ENCODE measurements at places on chromosomes 3 and 15.

GRCh38 chr3:177441276-177441812 is 244.1 kb upstream of the TBL1XR1 start:
- no peak for DNase-seq

DNA sequence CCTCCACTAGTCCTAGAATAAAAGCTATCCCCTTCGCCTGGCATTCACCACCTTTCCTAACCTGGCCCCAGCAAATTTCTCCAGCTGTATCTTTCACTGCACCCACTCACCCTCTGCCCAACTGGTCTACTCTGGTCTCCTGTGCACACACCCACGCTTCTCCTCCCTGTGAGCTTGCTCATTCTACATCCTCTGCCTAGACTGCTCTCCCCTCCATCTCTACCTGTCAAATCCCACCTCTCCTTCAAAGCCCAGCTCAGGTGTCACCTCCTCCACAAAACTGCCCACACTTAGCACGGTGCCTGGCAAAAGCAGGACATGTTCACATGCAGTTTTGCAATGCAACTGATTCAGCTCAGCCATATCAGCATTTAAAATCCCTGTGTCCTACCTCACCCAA is 45.8 kb upstream of the NTRK3 start:
- no peak for DNase-seq

DNA sequence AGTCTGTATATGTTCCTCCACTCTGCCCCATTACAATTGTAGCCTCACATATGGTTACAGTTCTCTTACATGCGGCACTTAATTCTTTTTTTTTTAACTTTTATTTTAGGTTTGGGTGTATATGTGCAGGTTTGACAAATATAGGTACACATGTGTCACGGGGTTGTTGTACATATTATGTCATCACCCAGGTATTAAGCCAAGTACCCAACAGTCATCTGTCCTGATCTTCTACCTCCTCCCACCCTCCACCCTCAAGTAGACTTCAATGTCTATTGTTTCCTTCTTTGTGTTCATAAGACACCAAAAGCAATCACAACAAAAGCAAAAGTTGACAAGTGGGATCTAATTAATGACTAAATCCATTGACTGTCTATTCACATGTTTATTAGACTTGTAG is 144.6 kb upstream of the TP63 start:
- DNase-seq, result no peak

DNA sequence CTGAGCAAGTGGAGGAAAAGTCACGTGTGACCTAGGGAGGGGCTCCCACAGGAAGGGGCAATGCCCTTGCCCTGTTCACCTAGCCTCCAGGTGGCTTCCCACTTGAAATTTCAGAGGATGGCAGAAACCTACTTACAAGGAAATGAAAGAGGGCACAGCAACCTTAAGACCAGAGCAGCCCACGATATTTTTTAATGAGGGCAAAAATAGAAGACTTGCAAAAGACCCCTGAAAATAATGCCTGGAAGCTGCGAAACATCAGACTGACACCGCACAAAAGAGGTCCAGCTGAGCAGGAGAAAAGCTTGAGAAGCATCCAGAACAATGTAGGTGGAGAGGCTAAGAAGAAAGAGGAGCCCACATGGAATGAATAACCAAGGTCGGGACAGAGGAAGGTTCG is 66.1 kb downstream of the KLF15 start:
- no peak for DNase-seq

DNA sequence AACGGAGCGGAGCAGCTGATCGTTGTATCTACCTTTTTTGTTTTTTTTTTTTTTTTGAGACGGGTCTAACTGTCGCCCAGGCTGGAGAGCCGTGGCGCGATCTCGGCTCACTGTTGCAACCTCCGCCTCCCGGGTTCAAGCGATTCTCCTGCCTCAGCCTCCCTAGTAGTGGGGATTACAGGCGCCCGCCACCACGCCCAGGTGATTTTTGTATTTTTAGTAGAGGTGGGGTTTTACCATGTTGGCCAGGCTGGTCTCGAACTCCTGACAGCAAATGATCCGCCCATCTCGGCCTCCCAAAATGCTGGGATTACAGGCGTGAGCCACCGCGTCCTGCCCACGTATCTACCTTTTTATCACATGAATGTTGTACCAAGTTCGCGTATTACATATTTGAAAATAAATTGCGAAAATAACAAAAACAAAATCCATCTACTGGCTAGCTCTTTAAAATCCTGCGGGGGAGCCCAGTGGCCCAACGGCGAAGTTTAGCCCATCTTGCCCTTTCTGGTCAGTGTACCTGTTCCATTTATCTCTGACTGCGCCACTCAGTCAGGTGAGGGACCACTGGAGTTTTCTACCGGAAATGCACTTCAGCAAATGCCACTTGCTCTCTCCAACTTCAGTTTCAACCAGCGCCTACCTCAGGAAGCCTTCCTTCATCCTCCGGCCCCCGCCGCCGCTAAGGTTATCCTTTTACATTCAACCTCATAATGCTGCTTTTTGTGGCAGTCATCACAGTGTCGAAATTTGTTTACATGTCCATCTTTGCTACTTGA is 1.2 kb upstream of the EIF3J start:
- DNase-seq, result peak; percentile 69

DNA sequence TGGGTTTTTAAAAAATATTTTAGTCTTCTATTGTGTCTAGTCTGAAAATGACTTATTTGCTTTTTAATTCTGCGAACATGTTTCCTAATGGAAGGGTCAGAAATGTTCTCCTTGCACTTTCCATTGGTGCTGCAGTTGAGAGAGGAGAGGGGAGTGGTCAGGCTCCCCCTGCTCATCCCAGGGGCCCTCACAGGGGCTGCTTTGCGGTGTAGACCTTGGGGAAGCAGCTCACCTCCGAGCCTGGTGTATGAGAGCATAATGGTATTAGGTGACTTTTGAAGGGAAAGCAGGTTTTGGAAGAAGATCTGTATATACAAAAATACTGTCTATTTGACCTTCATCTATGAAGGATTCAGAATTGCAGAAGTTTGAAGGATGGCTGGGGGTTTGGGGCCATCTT is 28.3 kb downstream of the APBA2 start:
- no peak for DNase-seq

DNA sequence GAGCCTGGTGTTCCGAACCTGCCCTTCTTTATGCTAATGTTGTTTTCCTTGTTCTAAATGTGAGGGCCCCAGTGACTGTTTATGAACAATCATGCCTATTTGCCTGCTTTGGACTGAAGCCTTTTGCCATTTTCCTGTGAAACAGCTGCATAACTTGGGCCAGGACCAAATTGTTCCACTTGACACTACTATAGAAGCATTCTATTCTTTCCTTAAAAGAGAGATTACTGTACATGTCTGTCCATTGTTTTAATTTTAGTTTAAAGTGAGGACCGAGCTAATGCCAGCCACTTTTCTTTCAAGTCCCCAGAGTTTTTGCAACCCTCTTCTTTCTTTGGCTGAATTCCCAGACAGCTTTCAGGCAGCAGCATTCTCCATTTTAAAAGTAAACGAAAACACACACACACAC is 980.3 kb downstream of the CADM2 start:
- peak; percentile 87 for DNase-seq

DNA sequence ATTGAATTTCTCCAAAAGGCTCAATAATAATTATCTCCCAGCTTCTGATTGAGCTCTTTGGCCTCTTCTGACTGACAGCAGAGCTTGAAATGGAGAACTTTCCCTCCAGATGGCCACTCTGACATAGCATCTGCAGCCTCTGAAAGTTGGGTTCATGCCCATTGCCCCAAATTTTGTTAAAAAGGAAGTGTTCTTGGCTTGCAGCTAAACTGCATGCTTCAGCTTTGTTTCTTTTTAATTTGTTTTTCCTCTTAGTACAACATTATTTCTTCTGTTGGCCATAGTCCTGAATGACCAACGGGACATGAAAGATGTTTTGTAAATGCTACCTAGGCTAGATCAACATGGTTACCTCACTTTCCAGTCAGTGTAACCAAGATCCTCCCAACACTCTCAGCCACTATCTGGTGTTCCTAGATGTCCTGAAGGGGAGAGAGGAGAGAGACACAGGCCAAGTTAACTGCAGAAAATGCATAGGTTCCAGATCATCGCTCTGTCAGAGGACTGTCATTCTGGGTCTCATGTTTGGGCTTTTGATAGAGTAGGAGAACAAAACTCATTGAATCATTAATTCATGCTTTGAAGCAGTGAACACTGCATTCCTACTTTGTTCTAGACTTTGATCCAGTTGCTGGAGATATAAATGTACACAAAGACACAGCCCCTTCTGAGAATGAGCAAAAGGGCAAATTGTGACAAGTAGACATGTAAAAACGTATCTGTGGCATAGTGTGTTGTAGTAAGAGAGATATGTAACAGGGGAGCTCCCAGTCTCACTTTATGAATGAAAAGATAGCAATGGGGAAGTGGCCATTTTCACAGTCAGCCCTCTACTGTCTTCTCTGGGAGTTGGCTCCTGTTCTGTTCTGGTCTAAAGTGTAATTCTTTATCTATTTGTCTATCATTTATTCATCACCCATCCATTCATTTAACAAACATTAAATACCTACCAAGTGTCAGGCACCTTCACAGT is 156.2 kb downstream of the ZNF621 start:
- no peak for DNase-seq

- peak; percentile 11 for DNase-seq
These were observed 50.1 kb downstream of the LYSMD4 start for GRCh38 chr15:99683000-99683670.

GRCh38 chr3:183816681-183817510 is 8.5 kb downstream of the MAP6D1 start:
- DNase-seq, result no peak

GRCh38 chr3:133574260-133574881 is 885 bp downstream of the CDV3 start:
- DNase-seq, result no peak

- peak; percentile 21 for DNase-seq
These were observed 12.4 kb downstream of the AMIGO3 start for GRCh38 chr3:49707113-49707480.

DNA sequence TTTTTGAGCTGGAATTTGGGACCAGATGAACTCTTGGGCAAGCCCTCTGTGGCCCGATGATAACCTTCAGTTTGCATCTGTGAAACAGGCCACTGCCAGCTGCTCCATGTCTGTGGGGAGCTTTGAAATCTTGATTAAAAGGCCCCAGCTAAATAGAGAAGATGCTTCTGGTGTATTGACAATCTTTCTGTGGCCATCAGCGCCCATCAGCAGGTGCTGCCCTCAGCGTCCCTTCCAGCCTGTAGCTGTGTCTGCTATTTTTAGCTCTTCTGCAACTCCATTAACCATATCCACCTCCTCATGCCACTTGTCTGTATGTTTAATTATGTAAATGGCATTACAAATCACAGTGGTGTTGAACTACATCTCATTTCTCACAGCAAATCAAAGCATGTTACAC is 54.0 kb downstream of the CHCHD6 start:
- DNase-seq, result no peak

DNA sequence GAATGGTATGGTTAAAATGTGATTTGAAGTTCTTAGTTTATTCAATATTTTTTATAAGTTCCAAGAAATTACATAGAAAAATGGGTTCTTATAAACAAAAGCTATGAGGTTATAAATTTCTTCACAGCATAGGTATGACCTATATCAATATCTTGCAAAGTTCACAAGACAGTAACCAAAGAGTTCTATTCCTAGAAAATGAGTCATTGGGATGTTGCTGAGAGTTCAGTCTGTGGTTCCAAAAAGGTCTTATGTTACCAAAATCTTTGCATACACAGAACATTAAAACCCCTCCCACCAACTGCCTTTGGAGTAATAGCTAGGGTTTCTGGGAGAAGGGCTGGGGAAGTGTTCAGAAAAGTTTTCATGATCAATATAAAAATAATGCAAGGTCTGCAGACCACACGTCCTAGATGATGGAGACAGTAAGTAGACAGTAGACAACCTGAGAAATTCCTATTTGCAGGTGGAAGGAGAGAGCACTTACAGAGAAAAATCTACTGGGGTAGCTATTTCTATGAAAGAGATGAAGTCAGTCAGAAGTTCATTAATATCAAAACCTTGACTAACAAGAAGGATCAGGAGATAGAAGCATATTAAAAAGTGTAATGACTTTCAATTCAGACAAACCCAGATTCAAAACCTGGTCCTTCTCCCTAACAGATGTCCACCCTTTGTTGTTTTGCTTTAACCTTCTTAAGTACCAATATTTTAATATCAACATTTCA is 279.3 kb downstream of the KCNH8 start:
- DNase-seq, result no peak

DNA sequence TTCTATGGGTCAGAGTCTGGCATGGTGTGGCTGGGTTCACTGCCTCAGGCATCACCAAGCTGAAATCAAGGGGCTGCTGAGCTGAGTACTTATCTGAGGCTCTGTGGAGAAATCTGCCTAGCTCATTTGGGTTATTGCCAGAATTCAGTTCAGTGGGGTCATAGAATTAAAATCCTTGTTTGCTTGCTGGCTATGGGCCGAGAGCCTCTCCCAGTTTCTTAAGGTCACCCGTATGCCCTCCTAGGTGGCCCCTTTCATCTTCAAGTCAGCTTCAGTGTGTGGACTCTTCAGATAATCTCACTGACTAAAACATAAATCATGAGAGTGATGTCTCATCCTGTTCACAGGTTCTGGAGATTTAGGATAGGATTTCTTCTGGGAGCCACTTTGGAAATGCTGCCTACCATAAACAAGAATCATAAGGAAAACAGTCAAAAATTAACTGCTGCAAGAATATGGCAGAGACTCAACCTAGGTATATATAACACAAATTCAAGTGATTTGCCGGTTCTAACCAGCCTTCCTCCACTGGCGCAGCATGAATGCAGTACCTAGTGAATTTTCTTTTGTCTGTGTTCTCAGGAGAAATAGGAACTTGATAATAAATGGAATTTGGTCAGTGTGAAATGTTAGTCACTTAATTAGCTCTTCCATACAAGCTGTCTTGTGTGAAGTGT is 5.3 kb downstream of the CP start:
- DNase-seq, result peak; percentile 62

DNA sequence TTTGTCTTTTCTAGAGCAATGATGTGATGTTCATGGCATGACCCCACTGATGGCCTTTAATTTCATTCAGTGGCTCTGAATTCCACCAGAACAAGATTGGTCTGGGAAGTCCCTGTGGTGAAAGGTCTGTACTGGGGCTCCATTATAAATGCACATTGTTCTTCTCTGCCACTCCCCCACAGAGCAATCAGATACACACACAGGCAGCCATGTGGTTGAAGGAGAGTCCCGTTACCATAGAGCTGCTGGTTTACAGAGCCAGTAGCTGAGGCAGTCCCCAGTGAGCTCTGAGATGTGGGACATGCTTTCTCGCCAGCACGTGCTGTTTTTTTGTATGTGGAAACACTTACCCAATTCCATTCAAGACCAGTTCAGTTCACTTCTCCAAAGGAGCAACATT is 172.7 kb upstream of the TRIM42 start:
- DNase-seq, result peak; percentile 59

DNA sequence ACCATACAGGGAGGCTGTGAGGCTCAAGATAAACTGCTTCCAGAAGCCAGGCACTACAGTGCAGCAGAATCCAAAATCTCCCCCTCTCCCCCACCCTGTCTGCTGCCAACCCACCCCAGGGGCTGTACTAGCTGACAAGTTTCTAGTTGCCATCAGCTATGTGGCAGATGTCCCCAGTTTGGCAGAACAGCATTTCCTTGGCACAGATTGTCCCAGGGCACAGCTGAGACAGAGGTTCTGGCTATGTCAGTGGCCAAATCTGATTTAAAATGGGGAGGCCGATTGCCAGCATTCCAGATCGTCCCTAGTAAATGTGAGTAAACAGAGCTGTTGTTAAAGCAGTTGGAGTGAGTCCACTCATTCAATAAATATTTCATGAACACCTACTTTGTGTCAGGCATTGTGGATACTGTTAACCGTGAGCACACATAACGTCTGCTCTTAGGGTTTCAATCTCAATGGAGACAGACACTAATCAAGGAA is 28.0 kb upstream of the CCDC174 start:
- DNase-seq, result no peak

Measured in NCI-H69 (cell line).